Activated naive CD8-positive, alpha-beta T cell treated with anti-CD3 and anti-CD28 coated beads for 36 hours (primary cell): ENCODE measurements at places on chromosomes 13 and 19.
A peak's percentile ranks its signal among the peaks of the same experiment; 100 is the strongest.

DNA sequence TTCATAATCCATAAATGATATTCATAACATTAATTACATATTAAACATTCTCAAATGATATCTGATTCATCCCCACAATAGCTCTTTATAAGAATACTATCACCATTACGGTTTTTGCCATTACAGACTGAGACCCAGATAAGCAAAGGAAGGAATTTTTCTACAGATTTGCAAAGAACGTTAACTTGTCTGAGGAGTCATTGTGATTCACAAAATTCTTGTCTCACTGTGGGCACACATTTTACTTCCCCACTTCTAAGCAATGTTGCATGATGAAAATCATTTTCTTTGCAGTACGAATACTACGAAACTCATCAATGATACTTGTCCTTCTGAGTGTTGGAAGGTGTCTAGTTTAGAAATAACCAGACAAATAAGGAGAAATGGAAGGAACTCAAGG lies 70.1 kb downstream of the NALCN start:
- DNase-seq = no peak

GRCh38 chr13:36518707-36519106 lies 86.4 kb downstream of the CCNA1 start:
- DNase-seq = no peak

DNA sequence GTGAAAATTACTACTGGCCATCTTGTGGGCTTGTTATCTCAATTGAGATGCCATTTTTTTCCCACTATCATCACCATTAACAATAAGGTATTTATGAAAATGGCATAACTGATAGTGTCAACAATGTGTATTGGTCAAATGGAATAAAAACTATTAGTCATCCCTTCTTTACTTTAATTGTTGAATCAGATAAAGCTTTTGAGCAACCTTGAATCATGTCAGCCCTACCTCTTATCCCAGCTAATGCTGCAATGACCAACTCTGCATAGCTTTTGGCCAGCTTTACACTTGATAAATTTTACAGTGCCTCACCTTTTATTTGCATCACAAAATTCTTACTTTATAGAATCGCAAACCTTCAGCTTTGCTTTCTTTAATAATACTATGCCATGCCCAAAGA lies 784.0 kb upstream of the PRR20A start:
- no peak for DNase-seq

GRCh38 chr13:37129866-37130265 lies 24.4 kb upstream of the CSNK1A1L start:
- no peak for DNase-seq

GRCh38 chr19:45498411-45499195 lies at the start of gene PPM1N:
TSS of gene PPM1N (plus strand) at chr19:45498443. CDS start at chr19:45498473, 30 bp downstream.
- DNase-seq = peak; percentile 82

DNA sequence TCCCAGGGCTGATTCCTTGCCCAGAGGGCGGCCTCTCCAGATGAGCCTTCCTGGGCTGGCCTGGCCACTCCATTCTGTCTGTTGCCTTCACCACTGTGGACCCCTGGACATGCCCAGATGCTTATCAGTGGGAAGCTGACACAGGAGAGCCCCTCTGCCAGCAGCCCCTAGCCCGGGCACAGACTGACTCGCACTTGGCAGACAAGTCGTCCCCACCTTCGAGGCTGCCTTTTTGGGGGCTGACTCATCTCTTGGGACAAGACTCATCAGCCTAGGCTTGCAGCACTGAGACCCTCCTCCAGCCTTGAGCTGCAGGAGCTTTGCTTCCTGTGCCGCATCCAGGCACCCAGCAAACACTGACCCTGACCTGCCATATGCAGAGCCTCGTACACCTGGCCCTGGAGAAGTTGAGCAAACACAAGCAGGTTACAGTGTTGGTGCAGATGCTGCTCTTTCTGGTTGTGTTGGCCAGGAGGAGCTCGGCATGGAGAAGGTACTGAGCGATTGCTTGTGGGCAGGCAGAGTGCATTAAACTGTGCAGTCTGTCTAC lies 8.1 kb downstream of the CHST8 start:
- DNase-seq = no peak

DNA sequence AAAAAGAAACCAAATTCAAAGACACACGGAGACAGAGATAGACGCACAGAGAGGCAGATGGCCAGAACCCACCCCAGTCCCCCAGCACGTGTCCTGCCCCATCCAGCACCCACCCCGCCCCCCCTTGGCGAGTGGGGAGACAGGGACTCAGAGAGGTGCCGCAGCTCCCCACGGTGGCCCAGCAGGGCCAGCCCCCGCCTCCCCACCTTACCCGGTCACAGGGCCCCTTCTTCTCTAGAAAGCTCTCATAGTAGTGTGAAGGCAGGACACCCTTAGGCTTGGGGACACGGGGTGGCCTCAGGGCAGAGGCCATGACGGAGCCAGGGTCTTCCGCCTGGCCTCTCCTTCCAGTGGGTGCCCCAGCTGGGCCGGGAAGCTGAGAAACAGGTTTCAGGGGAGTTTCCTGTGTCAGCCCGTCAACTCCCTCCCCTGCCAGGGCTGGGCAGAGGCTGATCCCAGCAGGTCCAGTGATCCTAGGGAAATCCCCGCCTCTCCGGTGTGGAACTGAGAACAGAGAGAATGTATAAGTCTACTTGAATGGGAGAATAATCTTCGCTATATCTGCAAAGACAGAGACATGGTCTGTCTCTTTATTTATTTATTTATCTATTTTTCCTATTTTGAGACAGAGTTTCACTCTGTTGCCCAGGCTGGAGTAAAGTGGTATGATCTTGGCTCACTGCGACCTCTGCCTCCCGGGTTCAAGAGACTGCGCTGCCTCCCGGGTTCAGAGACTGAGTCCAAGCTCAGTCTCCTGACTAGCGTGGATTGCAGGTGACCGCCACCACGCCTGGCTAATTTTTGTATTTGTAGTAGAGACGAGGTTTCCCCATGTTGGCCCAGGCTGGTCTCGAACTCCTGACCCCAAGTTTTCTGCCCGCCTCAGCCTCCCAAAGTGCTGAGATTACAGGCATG lies at the start of gene STAP2:
STAP2 (minus strand) TSS at position 387 of the 915 bp plus-strand sequence; CDS start at position 313, 74 bp downstream.
- peak; percentile 29 for DNase-seq

GRCh38 chr13:50617134-50617721 lies 226.3 kb downstream of the DLEU7 start:
- DNase-seq = no peak

GRCh38 chr13:98976338-98976737 lies 1.5 kb downstream of the DOCK9 start:
- DNase-seq = no peak

GRCh38 chr19:56637976-56638555 lies 4.9 kb upstream of the SMIM17 start:
- peak; percentile 67 for DNase-seq

DNA sequence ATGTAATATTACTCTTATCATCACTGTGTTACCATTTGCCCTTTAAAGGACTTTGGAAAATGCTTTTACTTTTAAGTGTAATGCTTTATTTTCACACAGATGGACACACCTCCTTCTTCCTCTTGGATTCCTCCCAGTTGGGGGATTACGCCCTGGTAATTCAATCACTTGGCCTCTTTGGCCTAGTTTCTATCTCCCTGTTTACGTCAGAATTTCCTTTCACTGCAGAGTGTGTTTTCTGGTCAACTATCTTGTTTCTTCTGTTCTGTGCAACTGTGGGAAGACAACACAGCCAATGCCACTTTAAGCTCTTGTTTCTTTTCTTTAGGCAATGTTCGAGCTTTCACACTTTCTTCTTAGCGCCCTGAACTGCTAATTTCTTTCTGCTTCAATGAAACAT lies 257.3 kb upstream of the MAB21L1 start:
- no peak for DNase-seq

GRCh38 chr13:30927595-30927994 lies 4.9 kb upstream of the TEX26 start:
- DNase-seq = no peak

DNA sequence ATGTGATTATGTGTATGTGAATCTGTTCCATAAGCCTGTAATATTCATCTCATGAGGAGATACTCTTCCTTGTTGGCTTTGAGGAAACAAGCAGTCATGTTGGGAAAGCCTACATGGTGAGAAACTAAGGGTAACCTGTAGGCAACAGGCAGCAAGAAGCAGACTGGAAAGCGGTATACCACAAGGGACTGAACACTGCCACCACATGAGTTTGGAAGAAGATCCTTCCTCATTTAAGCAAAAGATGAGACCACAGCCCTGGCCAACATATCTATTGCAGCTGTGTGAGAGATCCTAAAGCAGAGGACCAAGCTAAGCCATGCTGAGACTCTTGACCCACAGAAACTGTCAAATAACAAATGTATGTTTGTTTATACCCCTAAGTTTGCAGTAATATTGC lies 134.8 kb downstream of the B3GLCT start:
- no peak for DNase-seq

GRCh38 chr13:93976528-93976927 lies 503.0 kb downstream of the DCT start:
- DNase-seq = no peak

DNA sequence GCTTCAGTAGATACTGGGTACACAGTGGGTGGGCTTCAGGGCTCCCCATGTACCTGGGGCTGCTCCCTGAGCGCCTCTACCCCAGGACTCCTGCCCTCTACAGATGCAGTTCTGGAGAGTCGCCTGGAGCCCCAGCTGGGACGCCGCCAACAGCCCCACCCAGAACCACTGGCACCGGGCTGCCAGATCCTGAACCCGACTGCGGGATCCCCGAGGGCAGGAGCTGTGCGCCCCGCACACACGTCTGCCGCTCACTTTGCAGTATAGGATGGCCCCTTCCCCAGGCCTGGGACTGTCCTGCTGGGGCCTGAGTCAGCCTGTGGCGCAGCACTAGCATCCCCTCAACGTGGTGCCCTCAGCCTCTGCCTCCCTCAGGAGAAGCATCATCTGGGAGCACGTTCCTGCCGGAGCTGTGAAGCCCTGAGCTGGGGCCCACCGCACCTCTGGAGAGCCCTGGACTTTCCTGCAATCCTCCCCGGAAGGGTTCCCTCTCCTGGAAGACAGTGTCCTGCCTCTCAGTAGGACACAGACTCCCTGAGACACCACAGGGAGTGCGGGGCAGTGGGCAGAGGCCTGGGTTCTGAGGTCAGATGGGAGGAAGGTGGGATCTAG lies 3.7 kb downstream of the REXO1 start:
- no peak for DNase-seq

GRCh38 chr19:35039881-35040825 lies 1.4 kb upstream of the HPN start:
- no peak for DNase-seq

DNA sequence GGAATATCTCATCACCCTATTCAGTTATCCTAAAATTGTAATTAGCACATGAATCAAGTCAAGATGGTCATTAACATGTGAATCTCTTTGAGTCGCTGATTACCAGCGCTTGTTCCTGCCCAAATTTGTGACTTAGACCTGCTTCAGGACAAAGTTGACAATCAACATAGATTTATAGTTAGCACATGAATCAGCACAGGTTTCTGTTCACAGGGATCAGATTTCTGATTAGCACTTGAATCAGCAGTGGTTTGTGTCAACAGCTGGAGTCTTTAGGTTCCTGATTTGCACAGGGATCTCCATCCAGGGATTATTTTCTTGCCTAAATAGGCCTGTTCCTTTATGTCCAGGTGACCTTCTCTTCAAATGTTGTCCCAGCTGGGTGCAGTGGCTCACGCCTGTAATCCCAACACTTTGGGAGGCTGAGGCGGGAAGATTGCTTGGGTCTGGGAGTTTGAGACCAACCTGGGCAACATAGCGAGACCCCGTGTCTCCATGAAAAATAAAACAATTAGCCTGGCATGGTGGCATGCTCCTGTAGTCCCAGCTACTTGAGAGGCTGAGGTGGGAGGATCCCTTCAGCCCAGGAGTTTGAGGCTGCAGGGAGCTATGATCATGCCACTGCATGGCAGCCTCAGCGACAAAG lies 3.8 kb upstream of the LRFN3 start:
- no peak for DNase-seq

- DNase-seq = no peak
Measured at GRCh38 chr13:42101821-42102585, 53.6 kb downstream of the DGKH start.

DNA sequence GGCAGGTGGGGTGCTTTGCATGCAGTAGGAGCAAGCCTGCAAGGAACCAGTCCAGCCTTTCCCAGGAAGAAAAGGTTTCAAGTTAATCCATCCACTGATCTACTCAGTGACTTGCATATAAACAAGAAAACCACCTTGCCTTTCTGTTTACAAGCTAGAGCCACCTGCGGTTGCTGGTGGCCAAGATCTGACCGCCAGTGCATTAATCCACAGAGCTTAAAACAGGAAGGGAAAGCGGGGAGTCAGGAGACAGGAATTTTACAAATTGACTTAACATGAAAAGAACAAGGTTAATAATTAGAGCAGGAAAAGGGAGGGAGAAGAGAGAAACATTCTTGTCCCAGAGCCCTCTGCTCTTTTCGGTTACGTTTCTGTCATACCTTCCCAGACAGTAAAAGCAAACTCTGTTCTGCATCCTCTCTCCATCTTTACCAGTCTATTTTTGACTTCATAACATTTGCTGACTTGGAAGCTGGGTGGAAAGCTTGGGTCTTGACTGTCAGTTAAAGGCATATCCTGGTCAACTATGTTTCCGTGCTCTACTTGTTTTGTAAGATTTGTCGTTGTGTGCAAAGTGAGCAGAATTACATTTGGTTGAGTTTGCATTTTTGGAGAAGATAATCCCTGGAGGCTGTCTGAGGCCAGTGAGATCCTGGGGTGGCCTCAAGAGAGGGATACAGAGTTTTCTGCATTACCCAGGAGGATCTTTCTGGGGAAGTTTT lies 760.6 kb downstream of the EFNB2 start:
- no peak for DNase-seq

DNA sequence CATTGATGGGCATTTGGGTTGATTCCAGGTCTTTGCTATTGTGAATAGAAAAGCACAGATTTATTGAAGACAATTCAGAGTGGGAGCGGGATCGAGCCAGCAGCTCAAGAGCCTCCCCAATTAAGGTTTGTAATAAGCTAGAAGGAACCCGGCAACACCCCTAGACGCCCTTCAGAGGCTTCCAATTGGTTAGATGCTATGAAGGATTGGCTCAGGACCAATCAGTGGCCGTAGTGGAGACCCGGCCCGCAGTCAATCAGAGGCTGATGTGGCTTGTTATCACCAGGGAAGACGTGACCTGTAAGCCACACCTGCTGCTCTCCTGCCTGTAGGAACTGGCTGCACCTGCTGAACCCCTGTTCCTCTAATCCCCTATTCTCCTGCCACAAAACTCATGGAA lies 14.6 kb downstream of the SIGLEC11 start:
- DNase-seq = no peak

DNA sequence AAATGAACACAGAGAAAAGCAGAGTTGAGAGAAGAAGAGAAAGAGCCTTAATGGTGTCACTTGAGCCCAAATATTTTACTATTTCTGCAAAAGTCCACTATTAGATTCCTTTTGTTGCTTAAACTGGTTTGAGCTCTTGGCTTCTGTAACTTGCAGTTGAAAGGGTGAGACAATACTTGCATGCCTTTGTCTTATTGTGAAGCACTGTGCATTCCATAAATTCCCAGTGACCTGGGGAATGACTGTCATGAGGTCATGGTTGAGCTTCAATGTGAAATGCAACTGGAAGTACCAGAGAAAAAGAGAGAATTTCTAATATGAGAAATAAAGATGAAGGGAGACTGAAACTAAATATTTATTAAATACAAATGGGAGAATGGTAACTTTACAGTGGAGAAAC lies 310.9 kb downstream of the TDRD3 start:
- DNase-seq = no peak

GRCh38 chr13:98792785-98793495 lies 40.5 kb upstream of the SLC15A1 start:
- no peak for DNase-seq
